Cerebellum (tissue), 4 donors: ENCODE measurements at places on chromosomes 3 and 15.

- no peak for DNase-seq
These were observed 112.9 kb downstream of the ISL2 start for GRCh38 chr15:76449455-76449854.

DNA sequence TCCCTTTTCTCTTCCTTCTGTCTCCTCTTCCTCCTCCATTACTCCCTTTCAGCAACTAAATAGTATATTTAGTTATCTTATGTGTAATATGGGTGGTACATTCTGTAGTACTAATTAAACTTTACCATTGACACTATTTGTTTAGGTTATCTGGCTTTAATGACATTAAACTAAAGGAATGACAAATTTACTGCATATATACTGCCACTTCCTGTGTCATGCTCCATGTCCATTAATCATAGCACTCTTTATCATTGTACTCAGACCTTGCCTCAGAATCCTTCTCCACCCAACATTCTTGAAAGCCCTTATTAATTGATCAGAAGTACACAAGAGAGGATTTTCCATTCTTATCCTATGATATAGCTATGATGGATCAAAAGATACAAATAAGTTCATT, 244.2 kb downstream of the NAALADL2 start:
- no peak for DNase-seq

DNA sequence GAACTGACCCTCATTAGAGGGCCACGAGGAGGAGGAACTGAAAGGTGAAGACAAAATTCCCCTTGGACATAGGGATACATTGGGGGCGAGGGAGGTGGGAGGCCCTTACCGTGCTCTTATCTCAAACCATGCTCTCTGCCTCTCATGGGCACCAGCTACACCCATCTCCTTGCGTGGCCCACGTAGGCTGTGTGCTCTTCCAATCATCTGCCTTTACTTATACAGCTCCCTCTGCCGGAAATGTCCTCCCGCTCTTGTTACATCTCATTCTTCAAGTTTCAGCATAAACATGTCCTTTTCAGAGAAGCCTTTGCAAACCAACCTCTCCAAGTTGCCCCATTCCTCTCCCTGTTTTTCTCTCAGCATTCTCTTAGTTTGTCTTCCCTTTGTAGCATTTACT, 307.8 kb upstream of the PROK2 start:
- DNase-seq, result no peak

DNA sequence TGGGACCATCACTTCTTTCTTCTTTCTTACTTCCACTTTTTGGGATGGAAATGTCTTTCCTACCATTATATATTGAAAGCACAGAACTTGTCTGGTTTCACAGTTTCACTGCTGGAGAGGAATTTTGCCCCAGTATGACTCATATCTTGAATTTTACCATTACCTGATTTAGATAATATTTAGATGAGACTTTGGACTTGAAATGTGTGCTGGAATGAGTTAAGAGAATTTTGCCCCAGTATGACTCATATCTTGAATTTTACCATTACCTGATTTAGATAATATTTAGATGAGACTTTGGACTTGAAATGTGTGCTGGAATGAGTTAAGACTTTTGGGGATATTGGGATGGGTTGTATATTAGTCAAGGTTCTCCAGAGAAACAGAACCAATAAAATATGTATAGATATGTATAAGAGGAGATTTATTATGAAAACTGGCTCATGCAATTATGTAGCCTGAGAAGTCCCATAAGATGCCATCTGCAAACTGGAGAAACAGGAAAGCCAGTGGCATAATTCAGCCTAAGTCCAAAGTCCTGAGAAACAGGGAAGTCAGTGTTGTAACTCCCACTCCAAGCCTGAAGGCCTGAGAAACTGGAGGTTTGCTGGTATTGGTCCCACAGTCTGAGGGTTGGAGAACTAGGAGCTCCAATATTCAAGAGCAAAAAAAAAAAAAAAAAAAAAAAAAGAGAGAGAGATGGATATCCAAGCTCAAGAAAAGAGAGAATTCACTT, 1029.2 kb downstream of the EPHA3 start:
- DNase-seq, result no peak

DNA sequence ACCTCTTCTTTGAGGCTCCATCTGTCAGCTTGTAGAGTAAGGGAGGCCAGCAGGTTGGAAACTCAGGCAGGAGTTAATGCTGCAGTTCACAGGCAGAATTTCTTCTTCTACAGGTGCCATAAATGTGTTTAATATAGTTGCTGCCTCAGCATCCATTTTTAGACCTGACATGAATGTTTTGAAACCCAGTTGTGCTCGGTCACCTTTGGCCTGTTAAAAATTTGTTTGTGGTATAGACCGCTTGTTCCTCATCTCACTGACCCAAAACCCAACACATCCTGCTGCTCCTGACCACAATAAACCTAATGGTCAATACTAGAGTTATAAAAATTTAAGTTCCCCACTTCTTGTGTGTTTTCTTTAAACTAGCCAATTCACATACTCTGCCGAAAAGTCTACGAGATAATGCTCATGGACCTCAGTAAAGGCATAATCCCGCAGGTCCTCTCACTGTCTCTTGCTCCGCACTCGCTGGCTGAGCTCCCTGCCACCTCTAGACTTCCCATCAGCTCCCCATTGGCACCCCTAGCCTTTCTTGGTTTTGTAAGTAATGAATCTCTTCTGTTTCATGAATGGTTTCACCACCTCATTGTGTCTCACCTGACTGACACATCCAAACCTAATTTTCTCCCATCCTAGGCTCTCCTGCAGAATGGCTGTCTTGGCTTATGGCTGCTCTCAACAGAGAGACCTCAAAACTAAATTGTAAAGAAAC, 138.5 kb upstream of the STRIT1 start:
- no peak for DNase-seq

DNA sequence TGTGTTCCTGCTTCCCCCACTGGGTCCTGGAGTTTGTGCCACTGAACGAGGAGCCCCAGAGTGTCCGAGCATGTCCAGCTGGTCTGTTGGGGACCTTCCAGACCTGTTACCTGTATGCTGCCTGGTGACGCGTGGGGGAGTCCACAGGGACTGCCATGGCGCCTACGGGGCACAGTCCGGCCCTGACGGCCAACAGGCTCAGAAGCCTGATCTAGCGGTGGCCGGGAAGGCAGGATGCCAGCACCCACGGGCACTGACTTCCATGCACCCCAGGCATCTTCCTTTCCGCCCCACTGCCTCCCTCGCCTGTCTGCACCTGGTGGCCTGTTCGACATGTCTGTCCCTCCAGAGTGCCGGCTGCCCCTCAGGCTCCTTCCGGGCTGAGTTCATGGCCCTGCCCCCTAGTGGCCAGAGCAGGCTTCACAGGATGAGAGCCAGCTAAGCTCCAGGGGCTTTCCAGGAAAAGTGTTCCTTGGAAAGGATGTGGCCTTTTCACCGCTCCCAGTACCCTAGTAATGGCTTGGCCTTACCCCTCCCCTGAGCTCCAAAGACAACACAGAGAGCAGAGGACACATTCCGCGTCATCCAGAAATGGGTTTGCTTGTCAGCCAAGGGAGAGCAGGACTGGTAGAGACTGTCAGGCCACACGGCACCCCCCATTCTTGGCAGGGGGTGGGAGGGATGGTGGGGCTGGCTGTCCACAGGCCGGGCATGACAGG, 35.7 kb downstream of the NGRN start:
- DNase-seq, result peak; percentile 54
